HL-60 (cell line): ENCODE measurements at places on chromosomes 7 and 10.

DNA sequence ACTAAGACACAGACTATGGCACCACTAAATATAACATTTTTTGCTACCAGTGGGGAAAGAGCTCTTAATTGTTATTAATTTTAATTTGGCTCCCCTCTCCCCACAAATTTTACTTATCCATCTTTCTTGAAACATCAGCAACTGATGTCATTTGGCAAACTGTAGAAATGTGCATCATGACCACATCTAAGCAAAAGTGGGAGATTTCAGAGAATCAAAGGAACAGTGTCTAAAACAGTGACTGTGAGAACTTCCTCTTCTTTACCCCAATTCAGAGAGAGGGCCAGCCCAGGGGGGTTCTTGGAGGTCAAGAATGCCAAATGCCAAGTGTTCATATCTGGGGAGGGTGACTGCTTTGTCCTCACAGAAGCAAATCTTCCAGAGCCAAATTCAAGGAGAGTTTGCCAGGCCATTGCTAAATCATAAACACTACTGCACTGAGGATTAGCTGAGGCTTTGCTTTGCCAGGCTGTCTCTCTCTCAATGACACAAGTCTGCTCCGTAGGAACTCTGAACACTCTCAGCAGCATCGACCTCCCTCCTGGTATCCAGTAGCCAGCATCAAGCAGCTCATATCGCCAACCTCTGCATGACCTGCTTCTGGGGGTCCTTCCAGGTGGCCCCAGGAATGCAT lies 65.6 kb downstream of the ITIH5 start:
- no peak for DNase-seq

- DNase-seq, result no peak
Measured at GRCh38 chr7:21969822-21970221, 24.1 kb upstream of the CDCA7L start.

GRCh38 chr7:120873401-120873800 lies 15.5 kb upstream of the TSPAN12 start:
- no peak for DNase-seq

DNA sequence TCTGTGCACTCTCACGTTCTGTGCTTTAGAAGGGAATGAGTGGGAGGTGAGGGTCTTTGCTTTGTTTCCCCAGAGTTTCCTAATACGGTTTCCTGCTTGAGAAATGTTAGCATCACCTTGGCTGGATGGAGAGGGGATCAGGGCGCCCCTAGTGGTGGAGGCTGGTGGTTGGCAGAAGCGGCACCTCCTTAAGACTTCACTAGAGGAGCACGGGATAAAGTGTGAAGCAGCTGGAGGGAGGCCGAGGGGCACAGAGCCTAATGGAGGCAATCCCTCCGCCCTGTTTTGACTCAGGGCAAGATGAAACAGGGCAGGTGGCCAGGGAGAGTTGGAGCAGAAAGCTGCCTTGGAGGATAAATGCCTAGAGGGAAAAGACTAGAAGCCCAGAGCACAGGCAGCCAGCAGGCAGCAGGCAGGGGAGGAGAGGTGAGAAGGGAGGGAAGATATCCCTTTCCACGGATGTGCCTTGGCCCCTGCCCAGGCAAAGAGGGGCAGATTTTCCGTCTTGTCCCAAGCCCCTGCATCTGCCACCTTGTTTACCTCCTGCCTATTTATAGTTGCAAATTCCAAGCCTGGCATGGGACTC lies 56.0 kb upstream of the BTRC start:
- peak; percentile 21 for DNase-seq

DNA sequence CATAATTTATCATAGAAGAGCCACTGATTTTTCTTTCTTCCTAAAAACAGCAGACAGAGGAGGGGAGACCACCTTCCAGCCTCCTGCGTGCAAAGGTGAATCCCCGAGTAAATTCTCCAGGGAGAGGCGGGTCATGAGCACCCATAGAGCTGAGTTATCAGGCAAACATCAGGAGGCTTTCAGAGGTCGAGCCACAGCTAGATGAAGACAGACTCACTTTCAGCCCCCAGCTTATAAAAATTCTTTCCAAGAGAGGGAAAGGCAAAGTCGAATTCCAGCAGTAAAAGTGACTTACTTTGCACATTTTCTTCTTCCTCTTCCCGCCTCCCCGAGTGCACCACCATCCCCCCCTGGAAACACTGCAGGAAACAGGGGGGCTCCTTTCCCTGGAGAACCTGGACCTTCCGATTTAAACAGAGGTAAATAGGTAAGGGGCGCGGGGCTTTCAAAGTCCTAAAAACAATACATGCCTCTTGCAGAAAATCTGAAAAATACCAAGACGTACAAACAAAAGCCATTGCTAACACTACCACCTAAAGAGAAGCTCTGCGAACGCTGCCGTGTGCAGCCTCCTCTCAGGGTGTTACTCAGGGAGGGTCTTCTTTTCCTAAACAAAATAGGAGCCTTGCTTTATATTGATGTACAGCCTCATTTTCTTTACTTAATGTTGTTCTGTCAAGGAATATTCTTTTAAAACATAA lies 163.8 kb downstream of the SVIL start:
- DNase-seq, result no peak

GRCh38 chr10:124740369-124741280 lies 3.6 kb downstream of the FAM53B start:
- no peak for DNase-seq

GRCh38 chr7:139635526-139636302 lies 112.2 kb downstream of the CLEC2L start:
- no peak for DNase-seq

DNA sequence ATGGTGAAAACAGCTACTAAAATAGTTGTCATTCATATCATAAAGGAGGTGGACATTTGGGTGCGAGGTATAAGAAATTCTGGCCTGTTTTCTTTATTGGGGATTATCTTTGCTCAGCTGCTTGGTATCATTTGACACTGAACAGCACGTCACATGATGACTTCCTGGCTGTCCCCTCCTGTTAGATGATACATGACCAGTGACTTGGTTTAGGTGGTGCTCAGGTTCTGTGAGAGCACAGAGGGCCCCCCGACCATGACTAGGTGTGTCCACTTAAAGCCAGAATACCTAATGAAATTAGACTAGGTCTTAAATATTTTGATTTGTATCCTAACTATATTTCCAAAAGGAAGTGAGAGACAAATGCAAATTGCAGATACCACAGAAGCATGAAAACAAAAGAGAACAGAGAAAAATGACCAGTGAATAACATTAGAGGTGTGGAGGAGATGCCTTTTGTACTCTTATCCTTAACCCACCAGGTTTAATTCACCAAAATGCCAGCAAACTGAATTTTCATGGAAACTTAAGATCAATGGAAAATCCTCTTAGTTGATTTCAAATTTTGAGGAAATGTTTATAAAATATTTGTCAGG lies 50.6 kb upstream of the GJD4 start:
- no peak for DNase-seq

DNA sequence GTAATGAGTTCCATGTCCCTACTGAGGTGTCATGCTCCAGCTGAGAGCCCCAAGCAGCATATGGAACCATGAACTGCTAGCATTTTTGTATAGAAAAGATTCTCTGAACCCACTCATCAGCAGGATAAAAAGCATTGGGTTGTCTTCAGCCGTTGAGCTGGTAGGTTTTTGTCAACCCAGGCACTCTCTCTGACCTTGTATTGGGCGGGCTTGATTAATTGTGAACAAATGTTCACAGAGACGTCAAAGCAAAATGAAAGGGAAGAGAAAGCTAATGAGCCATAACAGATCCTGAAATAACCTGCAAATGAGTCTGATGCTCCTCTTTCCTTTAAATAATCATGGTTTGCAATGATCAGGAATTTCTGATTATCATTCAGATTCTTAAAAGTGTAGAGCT lies 924.7 kb upstream of the CELF2 start:
- DNase-seq, result no peak

- DNase-seq, result no peak
Measured at GRCh38 chr7:114409750-114410149, 4.9 kb upstream of the FOXP2 start.

- no peak for DNase-seq
Measured at GRCh38 chr10:26219676-26220075, 3.1 kb downstream of the GAD2 start.

DNA sequence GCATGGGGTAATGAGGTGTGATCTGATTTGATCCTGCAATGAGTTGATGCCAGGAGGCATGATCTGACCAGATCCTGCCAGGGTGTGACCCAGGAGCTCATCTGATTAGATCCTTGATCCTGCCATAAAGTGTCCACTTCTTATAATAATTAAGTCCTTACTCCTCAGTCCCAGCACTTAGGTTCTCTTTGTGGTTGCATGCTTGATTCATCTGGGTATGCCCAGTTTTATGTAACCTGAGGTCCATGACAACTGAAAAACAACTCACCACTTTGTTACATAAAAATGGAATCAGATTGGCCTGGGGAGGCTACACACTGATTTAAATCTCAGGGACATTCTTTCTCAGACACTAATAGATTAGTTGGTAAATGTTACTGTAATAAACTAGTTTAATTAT lies 19.1 kb downstream of the ACADSB start:
- no peak for DNase-seq

DNA sequence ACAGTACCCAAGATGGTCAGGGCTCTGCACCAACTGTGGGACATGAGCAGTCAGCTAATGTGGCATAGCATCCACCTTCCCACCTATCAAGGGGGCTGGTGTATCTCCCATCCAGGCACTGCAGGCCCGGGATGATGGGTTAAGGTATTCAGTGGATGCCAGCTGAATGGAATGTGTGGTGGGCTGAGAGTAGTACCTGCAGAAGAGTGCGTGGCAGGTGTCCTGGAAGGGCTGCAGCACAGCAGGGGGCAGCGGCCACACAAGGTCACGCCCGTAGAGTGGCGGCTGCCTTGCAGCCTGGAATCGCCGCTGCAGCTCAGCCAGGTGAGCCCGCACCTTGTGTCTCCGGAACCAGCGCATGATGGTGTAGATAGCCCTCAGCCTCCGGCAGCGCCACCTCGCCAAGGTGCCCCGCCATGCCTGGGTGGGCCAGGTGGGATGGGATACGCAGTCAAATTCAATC lies 13.3 kb downstream of the MYO1G start:
- DNase-seq, result no peak

GRCh38 chr10:36345175-36345533 lies 703.1 kb upstream of the FZD8 start:
- DNase-seq, result no peak

- DNase-seq, result no peak
Measured at GRCh38 chr7:101936223-101936610, 118.8 kb downstream of the CUX1 start.

- no peak for DNase-seq
Measured at GRCh38 chr7:24241206-24241605, 42.8 kb upstream of the NPY start.

- no peak for DNase-seq
Measured at GRCh38 chr7:87156709-87157108, 4.5 kb downstream of the DMTF1 start.

DNA sequence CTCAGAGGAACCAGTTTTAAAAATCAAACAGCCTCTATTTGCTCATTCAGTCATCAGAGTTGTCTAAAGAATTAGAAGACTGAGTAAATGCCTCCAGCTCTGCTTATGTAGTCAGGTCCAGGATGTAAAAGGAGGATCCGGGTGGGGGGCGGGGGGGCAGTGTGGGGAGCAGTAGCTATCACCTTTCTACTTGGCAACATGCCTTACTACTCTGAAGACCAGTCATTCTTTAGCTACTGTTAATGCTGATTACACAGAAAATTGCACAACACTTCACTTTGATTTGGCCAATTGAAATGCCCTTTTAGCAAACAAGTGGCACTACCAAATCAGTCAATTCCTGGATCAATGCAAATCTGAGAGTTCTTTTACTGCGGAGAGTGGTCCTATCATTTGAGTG lies 164.2 kb downstream of the NXPH1 start:
- DNase-seq, result no peak

- DNase-seq, result no peak
Measured at GRCh38 chr7:134788191-134788590, 8.8 kb downstream of the CALD1 start.

GRCh38 chr10:71435571-71436267 lies 39.0 kb downstream of the CDH23 start:
- DNase-seq, result peak; percentile 24

- DNase-seq, result no peak
Measured at GRCh38 chr10:102669206-102670064, 25.2 kb downstream of the TRIM8 start.

GRCh38 chr7:38385682-38386081 lies 112.2 kb upstream of the TARP start:
- DNase-seq, result no peak

DNA sequence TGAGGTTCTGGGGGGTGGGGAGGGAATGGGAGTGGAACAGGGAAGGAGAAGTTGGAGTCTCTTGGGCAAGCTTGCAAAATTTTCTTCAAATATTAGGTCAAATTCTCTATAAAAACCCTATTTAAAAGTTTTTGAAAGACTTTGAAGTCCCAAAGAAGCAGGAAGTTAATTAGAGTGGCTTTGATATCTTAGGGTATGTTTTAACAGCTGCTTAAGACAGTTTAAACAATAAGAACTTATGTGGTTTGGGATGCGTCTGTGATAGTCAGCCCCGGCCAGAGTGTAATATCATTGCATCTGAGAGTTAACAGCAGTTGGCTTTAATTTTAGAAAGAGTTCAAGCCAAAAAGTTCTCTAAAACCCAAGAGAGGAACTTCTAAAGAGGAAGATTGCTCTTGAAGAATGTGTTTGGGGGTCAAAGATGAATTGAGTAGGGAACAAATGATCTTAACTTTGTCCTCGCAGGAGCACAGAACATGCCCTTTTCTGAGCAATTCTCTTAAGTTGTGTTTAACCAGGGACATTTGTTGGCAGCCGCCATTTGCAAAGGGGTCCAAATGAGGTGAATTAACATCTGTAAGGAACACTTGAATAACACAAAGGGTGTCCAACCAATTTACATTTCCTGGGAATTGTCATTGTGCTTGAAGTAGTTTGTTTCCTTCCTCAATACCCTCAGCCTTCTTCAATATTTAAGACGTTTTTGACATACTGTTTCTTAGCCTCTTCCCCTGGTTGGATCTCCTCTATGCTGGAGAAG lies 182.4 kb downstream of the PTEN start:
- DNase-seq, result peak; percentile 63

GRCh38 chr10:82609845-82610244 lies 734.9 kb downstream of the NRG3 start:
- DNase-seq, result no peak

DNA sequence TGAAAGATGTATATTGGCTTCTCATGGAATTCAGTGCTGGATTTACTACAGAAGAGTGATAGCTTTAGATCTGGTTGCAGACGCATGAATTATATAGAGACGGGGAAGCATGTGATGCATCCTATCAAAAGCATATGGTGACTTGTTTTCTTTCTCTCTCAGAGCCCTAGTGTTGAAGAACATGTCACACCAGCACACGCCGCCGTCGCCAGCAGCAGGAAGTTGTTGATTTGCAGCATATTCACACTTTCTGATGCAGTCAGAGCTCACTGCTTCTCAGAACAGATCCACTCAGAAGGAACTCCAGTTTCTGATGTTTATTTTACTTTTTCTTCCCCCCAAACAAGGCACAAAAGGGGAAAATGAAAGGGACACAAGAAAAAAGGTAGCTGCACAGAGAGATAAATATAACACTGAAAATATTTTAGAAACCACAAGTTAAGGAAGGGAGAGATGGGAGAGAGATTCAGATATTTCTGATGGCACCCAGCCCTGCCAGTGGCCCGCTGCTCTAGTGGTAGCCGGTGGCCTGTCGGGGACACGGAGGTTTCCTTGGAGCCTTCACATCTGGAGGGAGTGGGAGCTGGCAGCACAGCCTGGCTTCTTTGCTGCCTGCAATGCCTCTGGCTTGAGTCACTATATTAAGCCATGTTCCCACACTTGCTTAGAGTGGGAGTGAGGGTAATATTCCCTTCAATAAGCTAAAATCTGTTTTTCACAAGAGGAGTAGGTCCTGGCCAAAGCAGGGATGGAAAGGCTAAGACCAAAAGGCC lies 123.2 kb downstream of the NRP1 start:
- DNase-seq, result no peak

GRCh38 chr10:52814506-52814905 lies 41.9 kb upstream of the MBL2 start:
- DNase-seq, result no peak
